HCT116 (cell line): ENCODE measurements at places on chromosomes 11 and 22.

- no peak for DNase-seq
These were observed 709.4 kb upstream of the KIRREL3 start for GRCh38 chr11:127709960-127710359.

- no peak for DNase-seq
These were observed 1164.7 kb downstream of the FAM181B start for GRCh38 chr11:81568918-81569317.

- DNase-seq = no peak
These were observed 12.5 kb upstream of the MGAT3 start for GRCh38 chr22:39444247-39444800.

- no peak for DNase-seq
These were observed 49.5 kb downstream of the OSBP2 start for GRCh38 chr22:30744224-30744623.

GRCh38 chr11:119316729-119317591 is at the start of gene MCAM:
MCAM (minus strand) TSS chr11:119317130; CDS start chr11:119317101, 29 bp downstream.
- no peak for DNase-seq

GRCh38 chr22:39418696-39419095 is 19.1 kb downstream of the TAB1 start:
- no peak for DNase-seq

DNA sequence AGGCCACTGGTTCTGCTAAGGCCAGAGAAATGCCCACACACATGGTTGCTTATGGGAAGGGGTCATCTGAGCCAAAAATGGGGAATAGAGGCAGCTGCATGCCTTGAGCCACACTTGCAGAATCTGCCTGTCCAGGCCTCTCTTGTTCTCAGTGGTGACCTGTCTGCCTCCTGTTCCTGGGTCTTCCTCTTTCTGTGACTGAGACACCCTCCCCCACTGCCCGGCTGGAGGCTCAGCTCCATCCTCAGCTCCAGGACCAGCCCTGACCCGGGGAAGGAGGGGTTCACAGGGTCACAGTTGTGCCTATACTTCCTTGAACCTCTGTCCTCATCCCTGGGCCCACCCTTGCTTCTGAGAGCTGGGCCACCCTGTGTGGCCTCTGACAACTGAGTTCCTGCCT is 52.3 kb downstream of the CSF2RB start:
- DNase-seq = no peak

GRCh38 chr22:21881841-21882753 is 14.7 kb upstream of the MAPK1 start:
- no peak for DNase-seq

DNA sequence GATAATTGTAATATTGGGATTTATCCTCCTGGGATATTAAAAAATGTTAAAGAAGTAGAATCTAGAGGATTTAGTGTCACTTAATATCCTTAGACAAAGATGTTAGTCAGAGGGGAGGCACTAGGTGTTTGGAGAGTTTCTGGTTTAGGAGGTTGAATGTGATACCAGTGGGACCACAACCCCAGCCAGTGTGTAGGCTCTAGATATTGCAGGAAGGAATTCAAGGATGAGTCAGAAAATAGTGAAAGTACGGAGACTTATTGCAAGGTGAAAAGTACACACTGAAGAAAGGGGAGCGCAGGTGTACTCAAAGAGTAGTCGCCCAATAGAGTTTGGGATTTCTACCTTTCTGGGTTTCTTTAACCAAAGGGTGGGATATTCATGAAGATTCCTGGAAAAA is 5.7 kb upstream of the TMEM41B start:
- DNase-seq = no peak

GRCh38 chr11:115241899-115242298 is 262.3 kb downstream of the CADM1 start:
- no peak for DNase-seq

DNA sequence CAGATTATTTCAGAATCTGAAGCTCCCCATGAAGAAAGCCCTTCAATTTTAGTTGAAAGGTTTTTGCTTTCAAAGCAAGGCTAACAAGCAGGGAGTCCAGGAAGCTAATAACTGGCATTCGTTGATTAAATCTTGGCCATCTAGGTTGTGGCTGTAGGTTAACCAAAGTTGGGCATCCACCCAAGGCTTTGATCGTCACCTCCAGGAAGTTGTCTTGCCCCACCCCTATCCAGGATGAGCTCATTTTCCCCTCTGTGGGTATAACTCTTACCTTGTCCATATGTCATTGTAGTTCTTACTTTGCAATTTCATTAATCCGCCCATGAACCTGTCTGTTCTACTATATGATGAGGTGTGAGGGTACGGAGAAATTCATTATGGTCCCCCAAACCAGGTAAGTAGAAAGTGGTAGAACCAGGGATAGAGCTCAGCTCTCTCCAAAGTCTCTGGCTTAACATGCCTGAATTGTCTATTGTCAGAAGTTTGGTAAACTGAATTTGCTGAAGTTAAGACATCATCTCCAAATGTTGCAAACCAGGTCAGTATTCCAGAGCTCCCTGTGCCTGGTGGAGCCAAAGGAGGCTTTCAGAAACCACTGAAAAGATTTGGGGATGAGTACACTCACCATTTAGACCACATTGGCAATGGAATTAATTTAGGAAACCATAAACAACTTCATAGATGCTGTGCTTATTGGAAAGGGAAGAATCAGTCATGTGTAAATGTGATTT is 97.1 kb downstream of the CD44 start:
- peak; percentile 61 for DNase-seq

GRCh38 chr22:33332538-33332937 is 274.4 kb upstream of the SYN3 start:
- no peak for DNase-seq

DNA sequence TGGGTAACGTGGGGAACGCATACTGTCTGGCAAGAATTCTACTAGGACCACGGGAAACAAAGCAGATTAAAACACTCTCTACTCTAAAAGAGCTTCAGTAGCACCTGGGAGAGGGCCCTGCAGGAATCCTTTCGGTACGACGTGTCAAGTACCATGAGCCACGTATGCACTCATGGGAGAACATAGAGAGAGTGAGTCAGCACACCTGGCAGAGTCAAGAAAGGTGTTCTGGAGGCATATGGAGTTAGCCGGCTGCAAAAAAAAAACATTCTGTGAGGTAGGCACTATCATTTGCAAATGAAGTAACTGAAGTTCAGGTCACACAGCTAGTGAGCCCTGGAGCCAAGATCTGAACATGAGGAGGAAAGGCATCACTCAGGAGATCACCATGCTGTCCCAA is 71.1 kb upstream of the BID start:
- no peak for DNase-seq

DNA sequence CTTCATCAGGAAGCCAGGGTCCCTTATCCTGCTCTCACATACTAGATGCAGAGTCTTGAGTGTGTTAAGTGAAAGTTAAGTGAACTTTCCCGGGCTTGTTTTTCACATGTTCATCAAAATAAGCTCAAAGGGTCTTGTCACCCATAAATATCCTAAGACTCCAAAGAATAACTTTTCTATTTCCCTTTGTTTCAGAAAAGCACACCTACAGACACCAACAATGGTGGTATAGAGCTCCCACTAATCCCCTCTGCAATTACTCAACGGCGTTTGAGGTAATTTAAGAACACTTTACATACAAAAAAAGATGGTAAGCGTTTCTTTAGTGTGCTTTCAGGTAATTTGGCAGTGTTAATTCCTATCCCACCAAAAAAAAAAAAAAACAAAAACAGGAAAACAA is 2.5 kb downstream of the PRR14L start:
- DNase-seq = no peak

GRCh38 chr22:41932353-41932752 is 5.7 kb upstream of the TNFRSF13C start:
- DNase-seq = no peak

DNA sequence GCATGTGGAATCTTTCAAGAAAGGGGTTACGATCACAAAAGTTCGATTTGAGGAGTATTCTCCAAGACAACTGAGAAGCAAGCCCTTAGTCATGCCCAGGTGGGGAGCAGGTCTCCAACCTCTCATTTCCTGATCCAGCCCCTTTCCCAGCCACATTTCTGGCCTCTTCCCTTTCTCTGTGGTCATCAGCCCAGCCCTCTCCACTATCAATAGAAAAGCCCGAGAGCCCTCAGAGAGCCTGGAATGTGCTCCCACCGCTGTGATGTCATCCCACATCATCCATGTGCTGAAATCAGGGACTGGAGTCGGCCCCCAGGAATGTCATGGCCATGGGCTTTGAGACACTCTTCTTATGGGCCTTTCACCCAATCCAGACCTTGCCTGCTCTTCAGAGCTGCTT is 62.6 kb downstream of the KCNJ1 start:
- DNase-seq = no peak

- no peak for DNase-seq
These were observed 1.9 kb downstream of the RDX start for GRCh38 chr11:110294509-110294908.

DNA sequence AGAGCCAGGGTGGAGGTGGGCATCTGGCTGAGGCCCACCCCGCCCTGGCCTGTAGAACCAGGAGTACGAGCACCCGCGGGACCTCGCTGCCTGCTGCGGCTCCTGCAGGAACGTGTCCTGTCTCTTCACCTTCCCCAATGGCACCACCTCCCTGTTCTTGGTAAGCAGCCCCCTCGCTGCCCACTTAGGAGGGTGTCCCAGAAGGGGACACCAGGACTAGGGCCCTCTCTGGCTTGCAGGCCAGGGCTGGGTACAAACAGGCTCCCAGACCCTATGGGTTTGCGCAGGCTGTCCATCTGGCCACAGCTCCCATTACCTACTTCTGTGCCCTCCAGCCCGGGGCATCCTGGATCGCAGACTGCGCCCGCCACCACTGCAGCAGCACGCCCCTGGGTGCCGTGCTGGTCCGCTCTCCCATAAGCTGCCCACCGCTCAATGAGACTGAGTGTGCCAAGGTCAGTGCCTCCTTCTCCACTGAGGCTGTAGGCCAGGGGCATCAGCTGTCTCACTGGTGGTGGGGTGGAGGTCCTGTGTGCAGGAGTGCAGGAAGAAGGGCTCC is 77.5 kb upstream of the MYOD1 start:
- DNase-seq = no peak

GRCh38 chr11:134582770-134583095 is 170.7 kb upstream of the B3GAT1 start:
- no peak for DNase-seq

GRCh38 chr11:43486141-43486540 is 127.4 kb downstream of the TTC17 start:
- DNase-seq = no peak

DNA sequence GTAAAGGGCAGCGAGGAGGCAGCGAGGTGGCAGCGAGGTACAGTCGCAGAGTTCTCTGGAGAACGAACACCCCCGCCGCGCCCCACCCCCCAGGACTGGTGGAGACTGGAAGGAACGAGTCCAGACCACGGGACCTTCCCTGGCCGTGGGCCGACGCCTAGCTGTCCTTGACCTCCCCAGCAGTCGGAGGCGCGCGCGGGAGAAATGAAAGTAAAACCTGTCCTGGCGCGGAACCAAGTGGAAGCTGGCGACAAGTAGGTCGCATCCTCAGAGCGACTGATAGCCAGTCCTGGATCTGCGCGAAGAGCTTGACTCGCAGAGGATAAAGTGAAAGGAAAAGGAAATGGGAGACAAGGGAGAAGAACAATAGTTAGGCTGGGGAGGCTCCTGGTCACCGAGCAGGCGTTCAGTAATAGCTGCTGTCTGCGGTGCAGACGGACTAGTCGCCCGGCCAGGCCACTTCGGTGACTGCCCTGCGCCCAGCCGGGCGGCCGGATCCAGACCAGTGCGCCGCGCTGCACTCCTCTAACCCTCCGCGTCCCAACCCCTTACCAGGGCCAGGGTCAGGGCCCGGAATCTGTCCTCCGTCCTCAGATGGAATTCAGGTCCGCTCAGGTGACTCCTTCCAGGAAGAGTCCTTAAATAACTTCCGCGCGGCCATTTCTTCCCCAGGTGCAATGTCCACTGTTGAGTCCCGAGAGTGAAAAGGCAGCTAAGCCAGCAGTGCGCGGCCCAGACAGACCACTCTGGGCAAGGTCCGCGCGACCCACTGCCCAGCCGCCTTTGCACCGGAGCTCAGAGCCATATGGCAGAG is 1.9 kb upstream of the ADM start:
- no peak for DNase-seq
